ENCODE measurements at places on chromosomes 4 and X.

GRCh38 chrX:129843209-129843458 lies 552 bp downstream of the ZDHHC9 start:
- DNase-seq = no peak

DNA sequence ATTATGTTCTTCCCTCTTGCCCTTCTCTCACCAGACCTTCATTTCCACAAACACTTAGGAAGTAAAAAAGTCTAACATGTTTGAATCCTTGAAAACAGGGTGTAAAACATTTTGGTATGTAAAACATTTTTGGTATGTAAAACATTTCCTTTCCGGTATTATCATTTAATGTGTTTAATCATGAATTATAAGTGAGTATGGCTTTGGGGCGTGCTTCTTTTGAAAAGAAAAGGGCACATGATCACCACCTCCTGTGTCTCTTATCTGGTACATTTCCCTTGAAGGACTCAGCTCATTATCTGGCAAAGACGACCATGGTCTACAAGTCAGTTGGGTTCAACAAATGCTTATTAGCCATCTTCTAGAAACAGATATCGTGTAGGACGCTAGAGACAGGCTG lies 283.6 kb downstream of the FRMPD4 start:
- no peak for DNase-seq

GRCh38 chrX:23373129-23373804 lies 38.6 kb downstream of the PTCHD1 start:
- DNase-seq = no peak

- peak; percentile 15 for DNase-seq
These were observed 45.2 kb downstream of the HTRA3 start for GRCh38 chr4:8314691-8315255.

DNA sequence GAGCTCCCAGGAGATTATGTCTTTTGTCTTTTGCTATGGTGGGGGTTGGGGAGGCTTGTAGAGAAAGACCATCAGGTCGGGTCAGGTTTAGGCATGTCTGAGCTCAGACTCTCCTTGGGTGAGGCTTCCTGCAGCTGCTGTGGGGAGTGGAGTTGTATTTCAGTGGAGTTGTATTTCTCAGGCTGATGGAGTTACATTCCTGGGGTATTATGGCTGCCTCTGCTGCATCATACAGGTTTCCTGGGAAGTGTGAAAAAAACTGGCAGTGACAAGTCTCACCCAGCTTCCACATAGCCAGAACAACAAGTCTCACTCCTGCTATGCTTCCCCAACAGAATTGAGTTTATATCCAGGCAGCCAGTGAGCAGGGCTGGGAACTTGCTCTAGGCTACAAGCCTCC lies 119.3 kb downstream of the VSIG4 start:
- no peak for DNase-seq
